ENCODE measurements at places on chromosomes 12 and 14. TPM values are rescaled to one million over a fixed set of nuclear protein-coding genes. Genes with fewer than 3 reads are reported as not detected.
A peak's percentile ranks its signal among the peaks of the same experiment; 100 is the strongest.

- peak; percentile 57 for DNase-seq
Measured at GRCh38 chr12:108629824-108630476, 3.7 kb downstream of the SELPLG start.

DNA sequence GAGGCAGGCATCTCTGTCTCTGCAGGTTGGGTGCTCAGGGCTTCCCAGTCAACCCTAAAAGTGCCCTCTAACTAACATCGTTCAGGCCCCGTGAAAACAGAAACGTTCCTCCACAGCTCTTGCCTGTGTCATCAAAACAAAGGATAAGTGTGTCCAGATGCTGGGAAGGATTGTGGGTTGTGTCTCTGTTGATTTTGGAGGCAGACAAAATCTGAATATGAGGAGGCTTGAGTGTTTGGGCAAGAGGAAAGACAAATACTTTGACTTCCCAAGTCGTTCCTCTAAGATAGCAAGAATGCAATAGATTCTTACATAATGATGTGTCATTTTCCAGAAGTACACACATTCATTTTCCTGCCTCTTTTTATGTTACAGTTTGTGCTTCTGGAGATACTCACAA is 52.9 kb downstream of the SERPINA3 start:
- no peak for DNase-seq

GRCh38 chr12:93813972-93814821 is 137.0 kb downstream of the CRADD start:
- DNase-seq, result peak; percentile 38

Gene ASPG
- 1.9 TPM for total RNA-seq

Gene ERP27
- total RNA-seq, result 0.60 TPM

Gene CEBPE
- total RNA-seq, result 0.37 TPM

Gene RIPK3
- total RNA-seq, result 18.0 TPM

Measured in omental fat pad (tissue), 4 donors.